ENCODE measurements at places on chromosomes 3 and 15.

- DNase-seq = no peak
These were observed 24.6 kb downstream of the TOMM70 start for GRCh38 chr3:100376301-100376700.

DNA sequence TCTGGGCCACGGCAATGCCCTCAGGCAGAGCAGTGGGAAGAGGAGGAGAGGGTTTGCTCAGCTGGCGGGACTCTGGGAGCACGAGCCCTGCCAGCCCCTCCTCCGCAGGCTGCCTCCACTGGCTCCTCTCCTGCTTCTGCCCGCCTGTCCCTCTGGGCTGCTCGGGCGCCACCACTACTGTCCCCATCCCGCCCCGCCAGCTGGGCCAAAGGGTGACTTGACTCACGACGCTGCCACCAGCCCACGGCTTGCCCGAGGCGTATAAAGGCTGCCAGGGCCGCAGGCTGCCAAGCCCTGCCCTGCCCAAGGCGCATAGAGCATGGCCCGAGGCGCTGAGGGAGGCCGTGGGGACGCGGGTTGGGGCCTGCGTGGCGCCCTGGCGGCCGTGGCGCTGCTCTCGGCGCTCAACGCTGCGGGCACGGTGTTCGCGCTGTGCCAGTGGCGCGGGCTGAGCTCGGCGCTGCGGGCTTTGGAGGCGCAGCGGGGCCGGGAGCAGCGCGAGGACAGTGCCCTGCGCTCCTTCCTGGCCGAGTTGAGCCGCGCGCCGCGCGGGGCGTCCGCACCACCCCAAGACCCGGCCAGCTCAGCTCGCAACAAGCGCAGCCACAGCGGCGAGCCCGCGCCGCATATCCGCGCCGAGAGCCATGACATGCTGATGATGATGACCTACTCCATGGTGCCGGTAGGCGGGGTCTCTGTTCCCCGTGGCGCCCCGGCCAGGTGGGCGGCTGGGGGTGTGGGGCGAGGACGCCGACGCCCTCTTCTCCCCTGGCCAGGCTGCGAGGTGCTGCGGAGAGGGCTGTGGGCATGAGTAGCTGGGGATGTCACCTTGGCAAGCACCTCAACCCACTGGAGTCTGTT, at the start of gene GLDN:
Gene GLDN, plus strand, starts transcription at position 290 of the 861 bp plus-strand sequence. Its CDS starts 30 bp downstream, at position 320.
- DNase-seq = no peak

DNA sequence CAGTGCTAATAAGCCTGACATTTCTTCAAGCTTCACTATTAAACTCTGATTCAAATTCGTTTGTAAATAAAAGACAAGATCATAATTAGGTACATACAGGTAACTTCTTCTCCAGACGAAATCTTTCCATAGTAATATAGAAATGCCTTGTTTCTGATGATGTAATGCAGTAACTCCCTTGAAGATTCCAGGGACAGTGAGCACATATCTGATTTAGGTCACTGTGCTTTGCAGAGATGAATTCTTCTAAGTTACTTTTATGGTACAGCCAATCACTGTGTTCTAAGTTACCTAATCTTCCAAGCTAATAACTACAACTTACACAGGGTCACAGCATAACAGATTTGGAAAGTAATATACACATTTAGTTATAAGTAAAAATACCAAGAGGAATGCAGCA, 27.6 kb downstream of the SLC4A7 start:
- DNase-seq = no peak

DNA sequence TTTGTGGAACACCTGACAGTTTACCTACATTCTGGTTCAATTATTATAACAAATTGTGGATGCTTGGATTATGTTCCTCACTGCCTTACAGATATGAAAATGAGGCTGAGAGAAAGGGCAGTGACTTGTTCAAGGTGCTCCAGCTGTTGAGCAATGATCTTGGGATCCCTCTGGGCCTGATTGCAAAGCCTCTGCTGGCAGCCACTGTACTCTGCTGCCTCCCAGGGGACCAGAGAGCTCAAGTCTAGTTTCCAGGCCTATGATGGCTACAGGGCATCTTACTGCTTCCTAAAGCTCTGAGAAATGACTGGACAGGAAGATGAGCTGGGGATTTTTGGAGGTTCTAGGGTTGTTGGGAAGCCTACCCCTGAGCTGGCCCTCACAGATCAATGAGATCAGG, 2.3 kb upstream of the SHC4 start:
- no peak for DNase-seq

- DNase-seq = no peak
These were observed 39.6 kb downstream of the COL8A1 start for GRCh38 chr3:99678023-99678422.

GRCh38 chr3:17994167-17994566, 251.7 kb upstream of the TBC1D5 start:
- DNase-seq = no peak

GRCh38 chr3:32310336-32310735, 71.9 kb downstream of the CMTM8 start:
- no peak for DNase-seq

- DNase-seq = no peak
These were observed 856 bp downstream of the TMEM40 start for GRCh38 chr3:12758025-12758781.

DNA sequence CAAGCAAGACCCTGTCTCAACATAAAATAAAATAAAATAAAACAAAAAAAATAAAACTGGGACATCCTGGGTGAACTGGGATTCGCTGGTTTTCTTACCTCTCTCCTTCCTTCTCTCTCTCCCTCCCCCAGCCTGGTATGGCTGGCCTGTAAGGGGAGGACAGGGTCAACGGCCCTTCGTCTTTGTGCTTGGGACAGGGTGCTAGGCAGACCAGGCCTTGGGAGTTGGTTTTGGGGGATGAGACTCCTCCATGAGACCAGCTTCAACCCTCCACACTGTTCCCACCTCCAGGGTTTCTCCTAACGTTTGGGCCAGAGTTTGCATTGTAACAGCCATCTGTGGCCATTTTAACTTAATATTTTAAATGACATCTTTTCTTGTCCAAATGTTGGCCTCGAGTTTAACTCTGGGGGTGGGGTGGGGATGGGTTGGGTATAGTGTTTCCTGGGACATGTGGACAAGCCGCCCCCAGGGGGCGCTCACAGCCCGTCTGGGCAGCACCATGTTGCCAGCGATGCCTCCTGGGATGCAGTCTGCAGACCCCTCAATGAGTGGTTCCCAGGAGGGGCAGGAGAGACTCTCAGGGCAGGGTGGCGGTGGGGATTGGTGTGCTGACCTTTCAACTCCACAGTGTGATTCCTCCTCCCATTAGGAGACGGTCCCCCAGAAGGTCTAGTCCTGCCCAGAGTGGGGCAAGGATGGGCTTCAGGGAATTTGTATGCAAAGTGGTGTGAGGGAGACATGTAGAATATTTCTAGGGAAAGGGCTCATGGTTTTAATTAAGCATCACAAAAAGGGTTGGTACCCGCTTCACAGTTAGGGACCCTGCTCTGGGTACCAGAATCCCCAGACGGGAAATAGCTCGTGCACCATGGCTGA, 37.7 kb upstream of the LCTL start:
- peak; percentile 10 for DNase-seq

DNA sequence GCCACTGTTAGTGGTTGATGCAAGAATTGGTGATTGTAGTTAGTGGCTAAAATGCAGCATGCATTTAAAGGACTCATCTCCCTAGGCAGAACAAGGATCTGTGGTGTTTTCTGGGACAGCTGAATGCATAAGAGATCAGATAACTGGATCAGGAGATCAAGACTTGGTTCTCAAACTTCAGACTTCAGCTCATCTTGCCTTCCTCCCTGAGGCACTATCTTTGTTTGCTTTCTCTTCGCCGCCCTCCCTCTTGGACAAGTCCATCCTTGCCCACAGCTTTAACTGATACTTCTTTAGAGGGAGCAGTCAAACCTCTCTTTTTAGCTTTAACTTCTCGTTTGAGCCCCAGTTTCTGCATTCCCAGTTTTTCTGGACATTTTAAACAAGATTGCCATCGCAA, 195.4 kb upstream of the TPRG1 start:
- DNase-seq = no peak

DNA sequence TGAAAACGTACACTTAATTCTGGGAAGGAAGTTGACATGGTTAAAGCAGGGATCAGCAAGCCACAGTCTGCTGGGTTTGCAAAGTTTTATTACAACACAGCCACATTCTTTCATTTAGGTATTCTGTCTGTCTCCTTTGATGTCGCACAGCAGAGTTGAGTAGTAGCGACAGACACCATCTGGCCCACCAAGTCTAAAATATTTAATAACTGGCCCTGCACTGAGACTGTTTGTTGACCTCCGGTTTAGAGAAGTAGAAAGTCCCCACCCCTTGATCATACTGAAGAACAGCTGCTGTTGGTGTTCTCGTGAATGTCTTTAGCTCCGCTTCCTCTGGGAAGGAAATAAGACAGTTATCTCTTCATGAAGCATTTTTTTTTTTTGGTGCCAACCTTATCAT, 66.2 kb downstream of the MCTP2 start:
- no peak for DNase-seq

GRCh38 chr3:58117561-58118181, 93.1 kb downstream of the DNASE1L3 start:
- no peak for DNase-seq

DNA sequence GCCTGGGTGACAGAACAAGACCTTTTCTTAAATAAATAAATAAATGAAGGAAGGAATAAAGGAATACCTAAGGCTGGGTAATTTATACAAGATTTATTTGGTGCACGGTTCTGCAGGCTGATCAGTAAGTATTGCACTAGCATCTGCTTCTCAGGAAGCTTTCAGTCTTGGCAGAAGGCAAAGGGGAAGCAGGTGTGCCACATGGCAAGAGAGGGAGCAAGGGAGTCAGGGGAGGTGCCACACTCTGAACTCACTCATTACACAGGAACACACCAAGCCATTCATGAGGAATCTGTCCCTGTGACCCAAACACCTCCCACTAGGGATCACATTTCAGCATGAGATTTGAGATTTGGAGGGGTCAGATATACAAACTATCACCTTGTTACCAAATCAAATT, 56.4 kb downstream of the PRKCI start:
- DNase-seq = no peak

- DNase-seq = no peak
These were observed 35.6 kb downstream of the APBA2 start for GRCh38 chr15:28921336-28921735.

DNA sequence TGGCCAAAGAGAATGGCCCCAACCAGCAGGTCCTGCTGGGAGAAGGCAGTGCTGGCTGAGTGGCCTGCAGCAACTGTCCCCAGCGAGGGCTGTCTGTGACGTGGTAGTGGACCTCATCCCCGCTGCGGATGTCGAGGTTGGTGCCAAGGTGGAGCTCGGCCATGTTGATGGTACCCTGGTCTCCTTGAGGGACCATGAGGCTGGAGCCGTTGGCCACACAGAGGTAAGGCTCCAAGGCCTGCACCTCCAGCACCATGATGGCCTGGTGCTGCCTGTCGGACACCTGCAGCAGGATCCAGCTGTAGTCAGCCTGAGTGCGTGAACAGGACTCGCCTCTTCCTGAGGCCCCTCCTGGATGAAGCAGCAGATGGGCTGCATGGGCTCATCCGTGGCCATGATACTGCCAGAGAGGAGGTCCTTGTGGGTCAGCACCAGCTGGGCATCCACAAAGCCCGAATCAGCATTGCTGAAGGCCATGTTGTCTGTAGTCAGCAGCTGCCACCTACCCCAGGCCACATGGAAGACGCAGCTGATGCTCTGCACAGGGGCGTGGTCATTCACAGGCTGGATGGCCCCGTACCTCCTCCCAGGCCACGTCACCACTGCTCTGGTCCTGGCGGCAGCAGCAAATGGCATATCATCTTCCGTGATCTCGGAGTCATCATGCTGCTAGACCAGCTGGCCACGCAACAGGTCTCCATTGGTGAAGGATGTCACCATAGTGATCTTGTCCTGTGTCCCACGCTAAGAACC, 167.5 kb downstream of the GOLGA6L4 start:
- no peak for DNase-seq

GRCh38 chr3:20232906-20233780, 47.1 kb upstream of the SGO1 start:
- no peak for DNase-seq

GRCh38 chr3:37921025-37921424, 59.3 kb downstream of the CTDSPL start:
- DNase-seq = no peak

DNA sequence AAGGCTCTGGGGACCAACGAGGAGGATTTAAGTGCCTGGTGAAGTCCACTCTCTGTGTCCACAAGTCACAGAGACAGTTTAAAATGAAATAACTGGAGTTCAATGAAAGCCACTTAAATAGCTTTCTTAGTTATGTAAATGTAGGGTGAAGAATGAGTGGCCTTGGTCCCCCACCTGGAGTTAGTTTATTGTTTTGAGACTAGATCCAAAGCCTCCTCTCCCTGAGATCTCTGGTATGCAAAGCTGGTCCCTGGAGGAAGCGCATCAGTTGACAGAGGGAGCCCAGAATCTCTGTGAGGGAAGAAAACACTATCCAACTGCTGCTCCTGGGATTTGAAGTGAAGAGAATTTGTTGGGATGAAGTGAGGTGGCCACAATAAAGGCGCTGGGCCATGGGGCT, 40.5 kb downstream of the EXOG start:
- no peak for DNase-seq

Data from stimulated activated CD8-positive, alpha-beta memory T cell treated with anti-CD3 and anti-CD28 coated beads, Interleukin-4, amount 100 ng/mL, for 1 hour (primary cell).